T-helper 1 cell (primary cell): ENCODE measurements at places on chromosomes 3 and 15.
A peak's percentile ranks its signal among the peaks of the same experiment; 100 is the strongest.

- no peak for DNase-seq
Observed at GRCh38 chr15:78620021-78620526, 722 bp downstream of the CHRNA3 start.

GRCh38 chr15:86162172-86162591 is 82.5 kb downstream of the AGBL1 start:
- no peak for DNase-seq

DNA sequence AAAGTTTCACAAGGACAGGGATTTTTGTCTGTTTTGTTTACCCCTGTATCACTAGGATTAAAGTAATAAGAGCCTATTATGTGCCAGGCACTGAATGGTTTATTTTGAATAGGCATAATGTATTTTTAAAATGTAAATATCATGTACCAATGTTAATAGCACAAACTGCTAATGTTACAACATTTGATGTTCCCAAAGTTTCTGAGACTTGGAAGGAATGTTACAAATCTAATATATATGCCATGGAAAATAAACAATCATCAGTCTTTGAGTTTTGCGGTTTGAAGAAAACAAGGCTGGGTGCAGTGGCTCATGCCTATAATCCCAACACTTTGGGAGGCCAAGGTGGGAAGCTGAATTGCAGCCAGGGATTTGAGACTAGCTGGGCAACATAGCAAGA is 159.4 kb downstream of the CDIN1 start:
- DNase-seq, result no peak

GRCh38 chr3:64848822-64849221 is 161.0 kb upstream of the ADAMTS9 start:
- no peak for DNase-seq

- no peak for DNase-seq
Observed at GRCh38 chr3:100613721-100614390, 4.5 kb downstream of the ADGRG7 start.

DNA sequence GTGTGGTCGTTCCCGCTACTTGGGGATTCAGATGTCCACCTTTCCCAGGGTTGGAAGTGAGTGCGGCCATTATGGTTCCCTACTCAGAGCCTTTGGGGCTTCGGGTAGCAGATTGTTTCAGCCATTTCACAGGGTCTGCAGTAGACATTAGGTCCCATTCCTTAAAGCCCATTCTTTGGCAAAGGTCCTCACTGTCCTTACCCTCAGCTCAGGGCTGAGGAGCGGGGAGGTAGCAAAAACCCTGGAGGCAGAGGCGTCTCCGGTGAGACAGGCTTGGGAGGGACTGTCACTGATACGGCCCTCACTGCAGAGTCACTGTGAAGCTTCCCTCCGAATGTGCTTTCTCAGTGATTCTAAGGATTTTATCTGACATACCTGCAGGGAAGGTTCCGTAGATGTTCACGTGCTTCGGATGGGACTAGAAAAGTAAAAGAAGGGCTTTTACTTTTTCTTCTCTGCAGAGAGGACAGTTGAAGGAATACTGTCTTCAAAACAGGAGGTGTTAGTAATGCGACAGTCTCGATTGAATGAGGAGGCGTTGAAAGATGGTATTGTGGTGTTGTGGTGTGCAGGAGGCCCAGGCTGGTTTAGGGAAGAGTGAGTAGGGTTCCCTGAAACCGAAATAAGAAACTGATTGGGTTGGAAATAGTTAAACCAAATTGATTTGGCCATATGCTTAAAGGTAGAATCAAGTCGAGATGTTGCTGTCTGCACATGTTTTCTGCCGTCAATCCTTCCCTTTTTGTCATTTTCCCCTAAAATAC is 630 bp downstream of the ATP6V1A start:
- DNase-seq, result peak; percentile 33

- DNase-seq, result no peak
Observed at GRCh38 chr15:38253351-38253781, 730 bp downstream of the SPRED1 start.

GRCh38 chr3:188455748-188456147 is 301.8 kb downstream of the LPP start:
- no peak for DNase-seq

- no peak for DNase-seq
Observed at GRCh38 chr3:71809321-71810026, 24.5 kb upstream of the PROK2 start.

- DNase-seq, result no peak
Observed at GRCh38 chr3:1717524-1717923, 381.1 kb upstream of the CNTN4 start.

DNA sequence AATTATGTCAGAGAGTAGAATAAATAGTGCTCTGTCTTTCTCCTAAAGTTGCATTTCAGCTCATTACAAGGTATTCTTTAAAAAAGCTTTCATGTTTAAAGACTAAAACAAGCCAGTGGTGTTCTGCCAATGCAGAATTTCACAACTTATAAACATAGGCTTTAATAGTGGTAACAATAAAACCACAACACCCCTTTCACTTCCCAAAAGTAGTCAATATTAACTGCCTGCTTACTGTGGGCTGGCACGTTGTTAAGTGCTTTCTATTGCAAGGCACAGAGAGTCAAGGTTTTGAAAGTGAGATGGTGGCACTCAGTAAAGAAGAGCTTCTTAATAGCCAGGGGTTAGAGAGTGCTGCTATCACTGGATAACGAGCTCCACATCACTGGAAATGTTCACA is 8.4 kb upstream of the RTP1 start:
- DNase-seq, result no peak

DNA sequence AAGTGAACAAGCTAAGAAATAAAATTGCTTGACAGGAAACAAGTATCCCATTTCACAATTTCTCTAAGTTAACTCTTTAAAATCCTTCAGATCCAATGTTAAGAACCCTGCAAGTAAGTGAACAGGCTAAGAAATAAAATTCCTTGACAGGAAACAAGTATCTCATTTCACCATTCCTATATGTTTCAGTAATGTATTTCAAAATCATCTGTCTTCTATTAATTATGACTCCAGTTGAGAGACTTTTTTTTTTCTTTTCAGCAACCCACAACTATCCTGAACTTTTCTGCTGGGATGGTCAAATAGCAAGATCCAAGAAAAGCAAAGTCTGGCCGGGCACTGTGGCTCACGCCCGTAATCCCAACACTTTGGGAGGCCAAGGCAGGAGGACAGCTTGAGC is 2.4 kb upstream of the SLC12A6 start:
- no peak for DNase-seq

- DNase-seq, result peak; percentile 62
Observed at GRCh38 chr15:81296673-81297072, 27.3 kb downstream of the STARD5 start.

DNA sequence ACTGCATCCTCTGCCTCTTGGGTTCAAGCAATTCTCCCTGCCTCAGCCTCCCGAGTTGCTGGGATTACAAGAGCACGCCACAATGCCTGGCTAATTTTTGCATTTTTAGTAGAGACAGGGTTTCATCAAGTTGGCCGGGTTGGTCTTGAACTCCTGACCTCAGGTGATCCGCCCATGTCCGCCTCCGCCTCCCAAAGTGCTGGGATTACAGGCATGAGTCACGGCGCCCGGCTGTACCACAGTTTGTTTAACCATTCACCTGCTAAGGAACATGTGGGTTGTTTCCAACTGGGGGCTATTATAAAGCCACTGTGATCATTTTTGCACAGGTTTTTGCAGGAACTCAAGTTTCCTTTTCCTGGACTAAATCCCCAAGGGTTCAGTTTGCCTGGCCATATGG is 123.2 kb upstream of the RAP2B start:
- no peak for DNase-seq

DNA sequence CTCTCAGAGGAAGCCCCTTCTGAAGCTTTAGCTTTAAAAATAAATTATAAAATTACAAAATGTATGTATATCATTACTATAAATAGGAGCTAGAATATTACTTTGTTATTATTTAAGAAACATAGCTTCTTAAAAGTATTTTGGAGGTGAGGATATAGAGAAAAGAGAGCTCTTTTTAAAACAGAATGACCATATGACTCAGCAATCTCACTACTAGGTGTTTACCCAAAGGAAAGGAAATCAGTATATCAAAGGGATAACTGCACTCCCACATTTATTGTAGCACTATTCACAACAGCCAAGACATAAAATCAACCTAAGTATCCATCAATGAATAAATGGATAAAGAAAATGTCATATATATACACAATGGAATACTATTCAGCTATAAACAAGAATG is 119.6 kb downstream of the DMXL2 start:
- DNase-seq, result no peak

DNA sequence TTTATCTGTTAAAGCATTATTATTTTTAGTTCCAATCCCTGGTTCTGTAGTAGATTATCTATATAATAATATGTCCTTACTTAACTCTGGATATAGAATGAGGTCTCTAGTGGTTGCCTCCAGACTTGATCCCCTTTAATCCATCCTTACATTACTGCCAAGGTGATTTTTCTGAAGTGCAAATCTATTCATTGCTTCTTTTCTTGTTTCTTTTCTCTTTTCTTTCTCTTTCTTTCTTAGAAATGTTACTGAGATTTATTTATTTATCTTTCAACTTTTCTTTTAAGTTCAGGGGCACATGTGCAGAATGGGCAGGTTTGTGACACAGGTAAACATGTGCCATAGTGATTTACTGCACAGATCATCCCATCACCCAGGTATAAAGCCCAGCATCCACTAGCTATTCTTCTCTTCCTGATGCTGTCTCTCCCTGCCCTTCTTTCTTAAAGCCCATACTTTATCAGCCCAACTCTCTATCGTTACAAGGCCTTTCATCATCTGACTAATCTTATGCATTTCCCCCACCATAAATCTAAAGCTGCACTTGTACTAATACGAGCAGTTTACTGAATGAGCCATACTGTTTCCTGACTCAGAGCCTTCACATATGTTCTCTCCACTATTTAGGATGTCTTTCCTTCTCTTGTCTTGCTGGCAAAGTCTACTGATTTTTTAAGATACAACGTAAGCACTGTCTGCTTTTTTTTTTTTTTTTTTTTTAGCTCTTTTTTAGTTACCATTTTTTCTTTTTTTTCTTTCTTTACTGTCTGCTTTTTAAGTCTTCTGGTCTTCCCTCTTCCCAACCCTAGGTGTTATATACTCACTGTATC is 4.6 kb downstream of the GLCE start:
- no peak for DNase-seq

DNA sequence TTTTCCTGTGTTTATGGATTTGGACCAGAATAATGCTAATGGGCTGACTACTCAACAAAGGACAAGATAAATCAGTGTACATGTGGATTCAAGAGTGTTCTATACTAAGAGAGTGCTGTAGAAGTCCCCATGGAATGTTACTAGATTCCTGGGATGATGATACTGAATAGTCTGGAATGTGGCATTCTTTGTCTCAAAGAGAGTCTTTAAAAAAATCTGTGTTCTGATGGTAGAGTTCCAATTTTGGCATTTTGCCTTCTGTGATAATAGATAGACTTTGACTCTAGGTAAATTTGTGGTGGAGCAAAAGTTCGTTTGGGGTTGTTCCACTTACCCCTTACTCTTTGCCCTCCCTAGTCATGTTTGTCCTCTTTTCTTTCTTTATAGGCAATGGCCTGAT is 43.7 kb downstream of the NMD3 start:
- DNase-seq, result no peak

GRCh38 chr15:99328106-99329072 is 77.1 kb downstream of the LRRC28 start:
- DNase-seq, result no peak

DNA sequence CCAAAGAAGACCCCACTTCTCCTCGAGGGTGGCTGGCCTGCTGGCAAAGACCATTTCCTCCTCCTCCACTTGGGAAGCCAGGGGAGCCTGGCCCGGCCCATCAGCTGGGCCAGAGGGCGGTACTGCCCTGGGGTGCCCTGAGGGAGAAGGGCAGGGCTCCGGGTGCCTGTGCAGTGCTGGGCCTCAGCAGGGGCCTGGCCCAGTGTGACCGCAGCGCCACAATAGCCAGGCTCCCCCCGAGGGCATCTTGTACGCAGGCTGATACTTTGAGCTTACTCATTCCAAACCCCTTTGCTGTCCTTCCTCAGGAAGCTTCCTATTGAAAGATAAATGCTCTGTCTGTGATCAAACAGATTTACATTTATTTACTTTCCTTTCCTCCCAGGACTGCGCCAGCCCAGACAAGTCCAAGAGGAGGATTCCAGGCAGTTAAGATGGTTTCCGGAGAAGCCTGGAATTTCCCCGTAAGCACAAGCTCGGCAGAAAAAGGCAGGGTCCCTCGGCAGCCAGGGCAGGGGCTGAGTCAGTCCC is 240.1 kb downstream of the XXYLT1 start:
- DNase-seq, result no peak

- no peak for DNase-seq
Observed at GRCh38 chr3:106130384-106131198, 261.8 kb upstream of the CBLB start.

DNA sequence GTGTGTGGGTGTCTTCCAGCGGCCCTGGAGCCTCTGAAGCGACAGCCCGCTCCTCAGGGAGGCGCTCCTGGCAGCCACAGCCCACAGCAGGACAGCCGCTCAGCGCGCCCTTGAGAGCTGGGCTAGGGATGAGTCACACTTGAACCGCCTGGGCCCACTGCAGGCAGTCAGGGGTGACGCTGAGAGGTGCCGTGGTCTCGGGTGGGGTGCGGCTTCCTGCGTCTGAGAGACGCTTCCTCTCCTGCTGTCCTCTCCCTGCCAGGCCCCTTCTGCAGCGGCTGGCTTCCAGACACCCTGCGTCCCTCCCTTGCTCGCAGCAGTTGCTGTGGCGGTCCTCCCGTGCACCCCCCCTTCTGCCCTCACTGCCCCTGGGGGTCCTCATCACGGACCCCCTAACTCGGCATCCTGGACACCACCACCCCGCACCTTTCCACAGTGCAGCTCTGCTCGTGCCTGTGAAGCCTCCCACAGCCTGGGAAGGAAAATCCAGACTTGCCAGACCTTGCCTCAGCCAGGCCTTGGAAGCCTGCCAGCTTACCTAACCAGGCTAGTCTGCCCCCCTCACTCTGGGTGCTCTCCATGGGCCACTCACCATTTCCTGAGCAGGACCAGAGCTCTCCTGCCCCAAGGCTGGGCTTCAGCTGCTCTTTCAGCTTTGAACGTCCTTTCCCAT is 1.1 kb upstream of the SPTBN5 start:
- DNase-seq, result peak; percentile 77

DNA sequence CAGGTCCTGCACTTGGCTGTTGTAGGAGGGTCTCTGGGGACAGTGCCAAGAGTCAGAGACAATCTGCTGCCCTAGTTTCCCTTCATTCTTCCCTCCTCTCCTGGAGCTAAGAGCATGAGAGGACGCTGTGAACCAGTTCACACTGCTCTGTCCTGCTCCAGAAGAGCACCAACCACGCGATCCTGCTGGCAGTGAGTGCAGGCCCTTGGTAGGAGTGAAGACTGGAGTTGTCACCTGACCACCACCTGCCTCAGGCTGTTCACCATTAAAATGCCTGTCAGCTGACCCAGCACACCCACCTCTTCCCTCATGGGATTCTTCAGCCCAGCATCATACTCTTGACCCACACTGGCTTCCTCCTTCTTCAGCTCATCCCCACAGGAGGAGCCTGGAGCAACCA is 2.9 kb downstream of the TM6SF1 start:
- no peak for DNase-seq
